Left lobe of liver (tissue), 2 donors: ENCODE measurements at places on chromosomes 4 and X. TPM values are rescaled to one million over a fixed set of nuclear protein-coding genes. Genes with fewer than 3 reads are reported as not detected.

Gene NR0B1
- total RNA-seq, result not detected

Gene NPY2R
- not detected for total RNA-seq

Gene CSAG3
- not detected for total RNA-seq

Gene SSX4
- not detected for total RNA-seq

Gene OGT
- total RNA-seq, result 39.5 TPM

Gene RAP1GDS1
- 17.7 TPM for total RNA-seq

Gene SMIM9
- not detected for total RNA-seq

Gene FGA
- total RNA-seq, result 15,070 TPM

Gene CT45A1
- total RNA-seq, result not detected

Gene CACNA1F
- not detected for total RNA-seq

Gene FDCSP
- not detected for total RNA-seq

Gene MMAA
- 20.7 TPM for total RNA-seq

Gene FAM47E
- 3.3 TPM for total RNA-seq

Gene ABLIM2
- total RNA-seq, result 3.6 TPM

Gene DCAF8L2
- not detected for total RNA-seq

Gene IL2RG
- total RNA-seq, result 1.9 TPM
